Activated naive CD4-positive, alpha-beta T cell treated with anti-CD3 and anti-CD28 coated beads for 36 hours (primary cell): ENCODE measurements at places on chromosomes 4 and X.

GRCh38 chr4:16217300-16218051 lies 8.8 kb downstream of the TAPT1 start:
- peak overlapping the region; percentile 74 for H3K27ac ChIP-seq
- H3K27me3 ChIP-seq: no peaks in the 10 kb centered on the region
- peaks cover 75% of the 10 kb centered on the region for H3K4me1 ChIP-seq
- peak overlapping the region; percentile 13 for H3K4me3 ChIP-seq

DNA sequence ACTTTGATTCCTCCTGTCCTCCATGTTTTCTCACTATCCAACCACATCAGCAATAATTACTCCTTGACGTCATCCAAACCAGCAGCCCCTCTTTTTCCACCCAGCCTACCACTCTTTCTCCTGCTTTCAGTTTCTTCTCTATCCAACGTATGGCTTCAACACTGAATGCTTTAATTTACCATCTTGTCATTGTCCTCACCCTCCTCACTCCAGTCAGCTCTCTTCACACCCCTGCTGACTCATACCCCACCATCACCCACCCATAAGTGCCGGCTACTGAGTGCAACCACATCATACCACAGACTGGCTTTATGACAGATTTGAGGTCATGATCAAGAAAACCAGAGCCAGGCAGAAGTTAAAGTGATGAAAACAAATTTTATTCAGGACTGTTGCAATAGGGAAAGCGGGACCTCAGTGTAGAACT lies 9.8 kb upstream of the ANXA5 start:
- H3K27ac ChIP-seq: peak overlapping the region; percentile 25
- H3K4me3 ChIP-seq: no peak overlapping the region
- H3K4me1 ChIP-seq: peaks cover 20% of the 10 kb centered on the region
- H3K27me3 ChIP-seq: peaks cover 23% of the 10 kb centered on the region
- no peaks in the 10 kb centered on the region for H3K36me3 ChIP-seq

DNA sequence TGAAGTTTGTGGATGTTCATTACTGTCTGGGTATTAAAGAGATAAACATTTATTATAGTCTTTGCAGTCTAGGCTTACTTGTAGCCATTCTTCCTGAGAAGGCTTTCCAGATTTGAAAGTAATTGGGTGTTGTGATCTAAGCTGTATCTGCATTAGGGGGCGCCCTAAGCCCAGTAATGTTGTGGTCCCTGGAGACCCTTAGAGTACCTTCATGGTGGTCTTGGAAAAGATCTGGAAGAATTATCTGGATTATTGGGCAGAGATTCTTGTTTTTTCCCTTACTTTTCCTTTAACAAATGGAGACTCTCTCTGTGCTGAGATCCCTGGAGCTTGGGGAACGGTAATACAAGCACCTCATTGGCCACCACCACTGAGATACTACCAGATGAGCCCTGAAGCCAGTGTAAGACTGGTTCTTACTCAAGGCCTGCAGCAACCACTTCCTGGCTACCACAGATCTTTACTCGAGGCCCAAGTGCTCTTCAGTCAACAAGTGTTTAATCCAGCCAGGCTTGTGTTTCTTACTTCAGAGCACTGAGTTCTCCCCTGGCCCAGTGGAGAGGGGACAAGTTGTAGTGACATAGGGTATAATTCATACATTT lies 63.1 kb downstream of the RTL3 start:
- H3K27me3 ChIP-seq: no peaks in the 10 kb centered on the region
- no peaks in the 10 kb centered on the region for H3K36me3 ChIP-seq
- H3K4me3 ChIP-seq: no peak overlapping the region
- H3K4me1 ChIP-seq: no peaks in the 10 kb centered on the region
- no peak overlapping the region for H3K27ac ChIP-seq
- DNase-seq: peak; percentile 20

DNA sequence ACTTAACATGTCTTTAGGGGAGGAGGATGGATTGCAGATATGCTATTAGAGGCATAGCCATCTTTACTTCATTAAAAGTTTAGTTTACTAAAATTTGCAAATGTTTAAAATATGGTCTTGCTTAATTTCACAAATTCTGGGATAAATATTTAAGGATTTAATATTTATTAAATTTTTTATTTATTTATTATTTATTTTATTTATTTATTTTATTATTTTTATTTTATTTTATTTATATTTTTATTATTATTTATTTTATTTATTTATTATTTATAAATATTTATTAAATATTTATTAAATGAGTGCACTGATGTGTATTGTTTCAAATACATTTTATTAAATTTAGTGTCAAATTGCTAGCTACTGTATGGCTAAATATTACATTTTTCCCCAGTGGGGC lies 46.0 kb downstream of the FAT4 start:
- no peaks in the 10 kb centered on the region for H3K4me1 ChIP-seq
- no peaks in the 10 kb centered on the region for H3K36me3 ChIP-seq
- DNase-seq: no peak
- H3K27me3 ChIP-seq: no peaks in the 10 kb centered on the region
- no peak overlapping the region for H3K27ac ChIP-seq
- H3K4me3 ChIP-seq: no peak overlapping the region

- peak; percentile 39 for DNase-seq
- peak overlapping the region; percentile 93 for H3K27ac ChIP-seq
- peak overlapping the region; percentile 96 for H3K4me3 ChIP-seq
- H3K4me1 ChIP-seq: peaks cover 60% of the 10 kb centered on the region
- no peaks in the 10 kb centered on the region for H3K27me3 ChIP-seq
Measured at GRCh38 chrX:71541210-71542022, 8.5 kb downstream of the OGT start.

GRCh38 chrX:70453024-70453618 lies 8.5 kb downstream of the DLG3 start:
- H3K36me3 ChIP-seq: peaks cover 3% of the 10 kb centered on the region
- peaks cover 28% of the 10 kb centered on the region for H3K4me1 ChIP-seq
- no peak for DNase-seq
- peak overlapping the region; percentile 13 for H3K27ac ChIP-seq
- H3K27me3 ChIP-seq: no peaks in the 10 kb centered on the region

DNA sequence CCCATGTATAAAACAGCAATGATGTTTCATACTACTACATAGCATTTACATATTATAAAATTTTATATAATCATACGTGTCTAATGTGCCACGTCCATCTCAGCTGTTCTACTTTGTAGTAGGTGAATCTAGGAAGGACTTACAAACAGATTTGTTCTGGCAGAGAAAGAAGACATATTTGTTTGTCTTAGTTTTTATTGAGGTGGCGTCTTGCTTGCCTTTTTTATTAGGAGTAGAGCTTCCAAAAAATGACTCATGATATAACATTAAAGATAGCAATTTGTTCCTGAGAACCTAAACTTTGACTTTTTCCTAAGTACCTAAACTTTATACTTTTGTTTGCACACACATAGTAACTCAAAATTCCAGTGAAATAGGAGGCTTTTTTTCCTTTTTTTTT lies 64.6 kb downstream of the CLDN22 start:
- no peak for DNase-seq

GRCh38 chr4:150061086-150061776 lies 17.0 kb upstream of the DCLK2 start:
- peaks cover 18% of the 10 kb centered on the region for H3K27me3 ChIP-seq
- no peak overlapping the region for H3K27ac ChIP-seq
- H3K4me1 ChIP-seq: no peaks in the 10 kb centered on the region
- no peak for DNase-seq
- H3K36me3 ChIP-seq: no peaks in the 10 kb centered on the region

GRCh38 chrX:102745857-102746584 lies 25.5 kb downstream of the GPRASP3 start:
- H3K36me3 ChIP-seq: no peaks in the 10 kb centered on the region
- H3K4me3 ChIP-seq: peak overlapping the region; percentile 71
- H3K27ac ChIP-seq: no peak overlapping the region
- H3K27me3 ChIP-seq: no peaks in the 10 kb centered on the region

GRCh38 chr4:185149392-185149791 lies 6.3 kb downstream of the SLC25A4 start:
- no peak for DNase-seq
- H3K4me1 ChIP-seq: no peaks in the 10 kb centered on the region
- peaks cover 20% of the 10 kb centered on the region for H3K36me3 ChIP-seq
- no peak overlapping the region for H3K4me3 ChIP-seq

DNA sequence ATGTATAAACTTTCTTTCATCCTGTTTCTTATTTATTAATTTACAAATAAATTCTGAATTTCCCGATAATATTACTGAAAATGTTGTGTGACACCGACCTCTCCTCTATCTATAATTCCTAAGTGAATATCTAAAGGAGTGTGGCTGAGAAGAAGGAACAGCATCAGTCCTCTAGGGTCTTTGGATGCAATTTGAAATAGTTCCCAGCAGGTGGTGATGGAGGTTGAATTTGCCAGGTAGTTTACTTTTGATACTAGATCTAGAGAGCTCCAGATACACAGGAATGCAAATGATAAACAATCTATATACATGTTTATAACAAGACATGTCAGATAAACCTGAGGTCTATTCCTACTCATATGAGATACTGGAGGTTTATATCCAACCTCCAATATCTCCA lies 305.4 kb downstream of the PCDH18 start:
- H3K27me3 ChIP-seq: no peaks in the 10 kb centered on the region
- DNase-seq: no peak
- H3K4me3 ChIP-seq: no peak overlapping the region
- H3K4me1 ChIP-seq: no peaks in the 10 kb centered on the region

GRCh38 chr4:184398741-184399511 lies 75.4 kb downstream of the IRF2 start:
- peaks cover 28% of the 10 kb centered on the region for H3K36me3 ChIP-seq
- no peaks in the 10 kb centered on the region for H3K27me3 ChIP-seq
- no peak for DNase-seq
- peaks cover 20% of the 10 kb centered on the region for H3K4me1 ChIP-seq

- H3K27me3 ChIP-seq: peaks cover 5% of the 10 kb centered on the region
- no peaks in the 10 kb centered on the region for H3K4me1 ChIP-seq
- no peak overlapping the region for H3K27ac ChIP-seq
- H3K4me3 ChIP-seq: no peak overlapping the region
- no peaks in the 10 kb centered on the region for H3K36me3 ChIP-seq
Measured at GRCh38 chr4:93764639-93765246, 63.8 kb upstream of the ATOH1 start.

- H3K4me3 ChIP-seq: no peak overlapping the region
- H3K27ac ChIP-seq: no peak overlapping the region
- no peak for DNase-seq
Measured at GRCh38 chrX:111354496-111354895, 57.5 kb downstream of the DCX start.

- peaks cover 10% of the 10 kb centered on the region for H3K36me3 ChIP-seq
- no peak overlapping the region for H3K4me3 ChIP-seq
- no peak overlapping the region for H3K27ac ChIP-seq
- no peaks in the 10 kb centered on the region for H3K27me3 ChIP-seq
Measured at GRCh38 chrX:9662148-9662547, 103.5 kb downstream of the GPR143 start.

- peaks cover 1% of the 10 kb centered on the region for H3K36me3 ChIP-seq
Measured at GRCh38 chr4:3074846-3075651, 568 bp downstream of the HTT start.

- H3K4me1 ChIP-seq: no peaks in the 10 kb centered on the region
- H3K36me3 ChIP-seq: no peaks in the 10 kb centered on the region
- no peak for DNase-seq
- no peak overlapping the region for H3K4me3 ChIP-seq
- no peaks in the 10 kb centered on the region for H3K27me3 ChIP-seq
Measured at GRCh38 chr4:30754021-30754420, 33.9 kb downstream of the PCDH7 start.
